ENCODE measurements at places on chromosomes 7 and 10. TPM values are rescaled to one million over a fixed set of nuclear protein-coding genes. Genes with fewer than 3 reads are reported as not detected.

Gene C10orf62
- not detected for total RNA-seq

Gene VWDE
- total RNA-seq = 1.9 TPM

- no peak for DNase-seq
Measured at GRCh38 chr7:78253850-78254725, 455.5 kb downstream of the PHTF2 start.

GRCh38 chr7:92460510-92460909 is 13.2 kb downstream of the GATAD1 start:
- DNase-seq = no peak

GRCh38 chr10:118305730-118306129 is 36.4 kb downstream of the FAM204A start:
- no peak for DNase-seq

- no peak for DNase-seq
Measured at GRCh38 chr10:33478675-33479125, 144.2 kb upstream of the NRP1 start.

Gene MBL2
- not detected for total RNA-seq

GRCh38 chr7:26792576-26792975 is 71.8 kb downstream of the SKAP2 start:
- no peak for DNase-seq

Gene EPO
- not detected for total RNA-seq

DNA sequence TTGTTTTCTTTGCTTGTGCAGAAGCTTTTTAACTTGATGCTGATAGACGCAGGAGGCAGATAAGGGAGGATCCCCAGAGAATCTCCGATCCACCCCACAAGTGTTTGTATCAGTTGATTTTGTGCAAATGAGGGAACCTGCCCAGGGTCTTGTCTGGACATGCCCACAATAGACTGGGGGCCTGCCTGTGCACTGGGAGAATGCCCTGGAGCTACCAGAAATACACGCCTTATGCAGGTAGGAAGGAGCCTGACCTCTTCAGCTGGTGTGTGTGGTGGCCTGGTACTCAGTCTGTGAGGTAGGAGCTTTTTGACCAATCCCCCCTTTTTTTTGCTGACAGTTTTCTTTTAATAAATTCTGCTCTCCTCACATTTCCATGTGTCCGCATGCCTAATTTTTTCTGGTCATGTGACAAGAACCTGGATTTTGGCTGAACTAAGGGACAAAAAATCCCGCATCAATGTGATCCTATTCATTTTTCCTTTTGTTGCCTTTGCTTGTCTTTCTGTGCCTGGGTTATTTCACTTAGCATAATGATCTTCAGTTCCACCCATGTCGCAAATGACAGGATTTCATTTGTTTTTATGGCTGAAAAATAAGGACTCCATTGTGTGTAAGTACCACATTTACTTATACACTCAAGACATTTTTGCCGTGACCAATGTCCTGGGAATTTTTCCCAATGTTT is 430.6 kb upstream of the NRG3 start:
- DNase-seq = no peak

Gene PLEKHS1
- not detected for total RNA-seq

Gene GDF2
- total RNA-seq = not detected

DNA sequence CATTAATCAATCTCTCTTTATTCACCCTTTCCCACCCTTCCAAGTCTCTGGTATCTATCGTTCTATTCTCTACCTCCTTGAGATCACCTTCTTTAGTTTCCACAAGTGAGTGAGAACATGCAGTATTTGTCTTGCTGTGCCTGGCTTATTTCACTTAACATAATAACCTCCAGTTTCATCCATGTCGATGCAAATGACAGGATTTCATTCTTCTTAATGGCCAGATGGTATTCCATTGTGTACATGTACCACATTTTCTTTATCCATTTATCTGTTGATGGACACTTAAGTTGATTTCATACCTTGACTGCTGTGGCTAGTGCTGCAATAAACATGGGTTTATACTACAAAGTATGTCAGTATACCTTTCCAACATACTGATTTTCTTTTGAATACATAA is 3.8 kb upstream of the AOAH start:
- DNase-seq = no peak

Gene NKX2-3
- not detected for total RNA-seq

DNA sequence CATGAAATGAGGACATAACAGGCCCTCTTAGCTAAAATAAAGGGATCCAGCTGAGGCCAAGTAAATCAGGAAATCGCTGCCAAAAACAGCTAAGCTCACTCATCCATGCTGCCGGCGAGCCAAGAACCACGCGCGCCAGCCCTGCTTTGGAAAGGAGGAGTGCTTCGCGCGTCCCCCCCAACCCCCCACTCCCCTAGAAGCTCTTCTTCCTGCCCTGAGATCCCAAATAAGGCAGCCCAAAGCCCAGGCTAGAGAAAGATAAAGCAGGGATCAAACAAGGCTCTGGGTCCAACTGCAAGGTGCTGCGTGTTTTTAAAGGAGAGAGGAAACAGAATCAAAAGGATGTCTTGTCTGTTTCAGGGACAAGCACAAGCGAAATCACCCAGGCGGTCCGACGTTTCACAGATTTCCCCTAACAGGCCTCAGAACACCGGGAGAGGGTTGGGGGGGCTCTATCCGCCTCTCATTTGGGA is 168.3 kb upstream of the AUTS2 start:
- DNase-seq = no peak

DNA sequence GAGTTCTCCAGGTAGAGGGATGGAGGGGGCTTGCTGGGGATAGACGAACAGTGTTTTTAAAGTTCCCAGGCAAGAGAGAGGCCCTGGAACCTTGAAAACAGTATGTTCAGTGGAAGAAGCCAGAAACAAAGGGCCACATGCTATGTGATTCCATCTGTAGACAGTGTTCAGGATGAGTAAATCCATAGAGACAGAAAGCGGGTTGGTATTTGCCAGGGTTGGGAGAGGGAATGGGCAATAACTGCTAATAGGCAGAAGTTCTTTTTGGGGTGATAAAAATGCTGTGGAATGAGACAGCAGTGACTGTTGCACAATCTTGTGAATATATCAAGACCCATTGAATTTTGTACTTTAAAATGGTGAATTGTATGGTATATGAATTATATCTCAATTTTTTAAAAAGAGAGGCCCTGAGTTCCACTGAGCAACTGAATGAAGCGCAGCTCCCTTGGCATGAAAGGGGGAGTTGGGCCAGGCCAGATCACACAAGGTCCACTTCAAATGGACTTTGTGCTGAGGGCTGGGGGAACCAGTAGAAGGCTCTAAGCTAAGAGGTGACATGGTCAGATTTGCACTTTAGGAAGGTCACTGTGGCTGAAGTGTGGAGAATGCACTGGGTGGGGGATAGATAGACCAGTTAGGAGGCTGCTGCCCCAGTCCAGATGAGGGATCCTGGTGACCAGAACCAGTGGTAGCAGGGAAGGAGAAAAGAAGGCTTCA is 34.0 kb downstream of the LEP start:
- no peak for DNase-seq

- DNase-seq = no peak
Measured at GRCh38 chr10:125020871-125021270, 78.9 kb downstream of the ZRANB1 start.

DNA sequence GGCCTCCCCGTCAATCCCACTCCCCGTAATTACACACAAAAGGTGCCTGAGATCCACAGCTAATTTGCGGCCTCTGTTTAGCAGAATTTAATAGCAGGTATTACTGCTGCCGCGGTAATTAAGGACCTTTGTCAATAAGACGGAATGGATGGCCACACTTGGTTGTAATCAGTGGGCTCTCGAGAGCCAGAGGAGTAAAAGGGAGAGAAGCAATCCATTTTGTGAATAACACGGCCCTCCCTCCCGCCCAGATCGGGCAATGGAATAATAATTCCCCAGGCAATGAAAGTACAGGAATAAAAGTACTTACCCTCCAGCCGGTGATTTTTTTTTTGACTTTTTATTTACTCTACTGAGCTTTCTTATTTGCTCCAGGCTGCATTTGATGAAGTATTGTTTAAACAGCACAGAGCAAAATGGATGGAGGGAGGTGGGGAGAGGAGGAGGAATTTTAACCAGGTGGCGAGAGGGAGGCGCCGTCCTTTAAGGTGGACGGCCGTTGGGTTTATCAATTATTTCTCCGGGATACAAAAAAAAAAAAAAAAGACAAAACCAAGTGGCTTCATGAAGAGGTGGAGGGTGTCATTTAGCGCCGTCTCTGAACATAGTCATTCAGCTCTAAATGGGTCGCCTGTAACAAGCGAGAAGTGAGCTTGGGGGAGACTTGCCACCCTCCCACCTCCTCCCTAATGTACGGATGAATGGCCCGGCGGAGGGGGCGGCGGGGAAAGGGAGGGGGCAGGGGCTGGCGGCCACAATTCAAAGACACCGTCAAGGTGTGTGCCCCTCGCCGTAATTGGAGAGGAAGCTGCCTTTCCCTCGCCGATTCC is 120.3 kb downstream of the BUB3 start:
- no peak for DNase-seq

Gene ASAH2B
- total RNA-seq = 4.5 TPM

DNA sequence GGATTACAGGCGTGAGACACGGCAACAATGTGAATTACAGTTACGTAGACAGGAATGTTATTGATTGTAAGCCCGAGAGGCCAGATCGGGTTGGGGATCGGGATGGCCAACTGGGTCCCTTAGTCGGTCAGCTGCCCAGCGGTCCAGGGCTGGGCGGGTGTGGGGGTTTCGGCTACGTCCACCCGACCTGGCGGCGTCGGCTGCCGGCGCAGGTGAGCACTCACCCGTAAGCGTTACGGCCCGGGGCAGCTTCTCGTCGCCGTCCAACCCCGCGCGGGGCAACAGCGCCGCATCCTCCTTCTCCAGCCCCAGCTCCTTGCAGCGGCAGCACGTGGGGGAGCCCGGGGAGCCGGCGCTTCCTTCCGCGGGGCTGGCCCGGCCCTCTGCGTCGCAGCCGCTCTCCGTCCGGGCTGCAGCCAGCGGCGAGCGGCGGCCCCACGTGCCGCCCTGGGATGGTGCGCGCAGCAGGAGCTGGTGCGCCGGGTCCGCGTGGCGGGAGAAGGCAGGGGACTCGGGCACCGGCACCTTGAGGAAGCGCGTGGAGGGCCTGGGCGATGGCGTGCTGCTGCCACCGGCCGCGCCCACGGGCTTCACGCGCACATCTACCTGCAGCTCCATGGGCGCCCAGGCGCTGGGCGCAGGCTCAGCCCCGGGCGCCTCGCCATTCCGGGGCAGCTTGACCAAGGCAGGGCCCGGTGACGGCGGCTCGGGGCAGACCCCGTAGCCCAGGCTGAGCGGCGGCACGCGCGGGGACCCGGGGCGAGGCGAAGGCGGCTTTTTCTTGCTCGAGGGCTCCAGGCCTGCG is 609 bp downstream of the KLRG2 start:
- peak; percentile 71 for DNase-seq

DNA sequence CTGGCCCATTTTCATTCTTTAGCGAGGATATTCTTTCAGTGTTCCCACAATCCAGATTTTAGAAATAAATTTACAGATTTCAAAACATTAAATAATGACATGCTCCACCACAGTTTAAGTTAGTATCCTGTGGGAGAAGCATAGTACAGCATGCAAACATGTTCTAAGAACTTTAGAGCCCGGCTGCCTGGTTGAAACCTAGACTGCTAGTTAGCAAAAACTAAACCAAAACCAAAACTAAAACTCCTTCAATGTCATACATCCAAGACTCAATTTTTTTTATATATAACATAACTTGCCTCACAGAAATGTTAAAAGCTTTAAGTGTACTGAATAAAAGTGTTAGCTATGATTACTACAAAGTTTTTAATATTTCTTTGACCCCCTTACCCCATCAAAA is 17.0 kb downstream of the TRA2A start:
- DNase-seq = peak; percentile 68

DNA sequence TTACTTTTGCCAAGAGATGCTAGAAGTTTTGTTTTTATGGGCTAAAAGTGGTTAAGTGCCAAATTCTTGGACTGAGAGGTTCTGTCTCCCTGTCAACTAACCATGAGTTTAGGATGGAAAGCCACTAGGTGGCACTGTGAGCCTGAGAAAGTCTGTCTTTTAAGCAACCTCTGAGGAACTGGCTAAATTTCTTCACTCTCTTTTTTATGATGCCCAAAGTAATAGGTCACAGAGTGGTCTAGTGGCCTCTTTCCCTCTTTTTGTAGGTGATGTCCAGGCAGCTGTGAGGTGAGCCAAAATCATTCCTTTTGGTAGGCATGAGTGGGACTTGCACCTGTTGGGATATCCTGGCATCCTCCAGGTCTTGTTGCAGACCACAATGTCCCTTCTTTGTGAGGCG is 56.8 kb downstream of the SND1 start:
- peak; percentile 92 for DNase-seq

DNA sequence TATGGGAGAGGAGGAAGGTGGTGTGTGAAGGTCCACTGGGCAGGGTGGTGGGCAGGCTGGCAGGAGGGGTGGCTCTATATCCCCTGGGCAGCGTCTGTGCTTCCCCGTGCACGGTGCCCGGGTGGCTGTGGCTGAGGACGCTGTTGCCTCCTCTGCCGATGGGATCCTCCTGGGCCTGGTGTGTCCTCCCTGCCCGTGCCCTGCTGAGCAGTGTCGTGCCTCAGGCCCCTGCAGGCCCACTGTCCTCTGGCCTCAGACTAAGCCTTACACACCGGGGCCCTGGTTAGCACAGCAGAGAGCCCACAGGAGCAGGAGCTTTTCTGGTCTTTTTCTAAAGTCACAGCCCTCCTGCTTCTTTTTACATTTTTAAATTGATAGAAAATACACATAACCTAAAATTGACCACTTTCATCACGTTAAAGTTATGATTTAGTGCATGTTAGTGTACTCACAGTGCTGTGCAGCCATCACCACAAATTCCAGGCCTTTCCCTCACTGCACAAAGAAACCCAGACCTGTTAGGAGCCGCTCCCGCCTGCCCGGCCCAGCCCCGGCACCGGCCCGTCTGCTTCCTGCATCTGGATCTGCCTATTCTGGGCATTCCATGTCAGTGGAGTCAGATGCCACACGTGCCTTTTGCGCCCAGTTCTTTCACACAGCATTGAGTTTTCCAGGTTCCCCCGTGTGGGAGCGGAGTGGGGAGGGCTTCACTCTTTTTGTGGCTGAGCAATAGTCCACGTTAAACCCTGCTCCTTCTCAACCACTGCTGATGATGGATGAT is 19.4 kb downstream of the PFKFB3 start:
- no peak for DNase-seq

Gene ABCA13
- total RNA-seq = not detected

Gene SPDYE5
- not detected for total RNA-seq

Gene TMEM176A
- total RNA-seq = not detected

Gene GPER1
- total RNA-seq = not detected

DNA sequence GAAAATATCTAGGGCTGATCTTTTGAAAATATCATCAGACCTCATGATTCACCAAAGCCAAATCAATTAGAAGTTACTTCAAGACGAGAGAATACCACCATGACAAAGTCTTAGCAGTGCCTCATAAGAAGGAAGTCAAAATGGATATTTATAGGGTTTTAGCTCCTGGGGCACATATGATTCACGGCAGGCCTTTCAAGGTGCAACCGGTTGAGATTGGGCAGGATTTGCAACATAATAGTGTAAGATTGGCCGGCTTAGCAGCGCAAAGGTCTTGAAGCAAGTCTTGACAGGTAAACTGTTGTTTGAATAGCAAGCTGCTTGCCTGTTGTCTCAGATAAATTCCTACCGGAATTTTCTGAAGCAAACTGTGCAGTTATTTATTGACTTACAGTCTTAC is 17.5 kb downstream of the ADRB1 start:
- no peak for DNase-seq

Gene C1QL3
- 0.21 TPM for total RNA-seq

Gene AKR1B1
- total RNA-seq = 107 TPM

Gene FOXP2
- total RNA-seq = 0.02 TPM

- DNase-seq = no peak
Measured at GRCh38 chr10:43039624-43040481, 37.0 kb upstream of the RET start.
